ENCODE measurements at places on chromosomes 12 and 14. TPM values are rescaled to one million over a fixed set of nuclear protein-coding genes. Genes with fewer than 3 reads are reported as not detected.

Gene TRAF3
- total RNA-seq: 62.0 TPM

Gene PRH2
- not detected for total RNA-seq

Gene ANP32D
- not detected for total RNA-seq

- H3K4me1 ChIP-seq: peaks cover 69% of the 10 kb centered on the region
- H3K27me3 ChIP-seq: no peaks in the 10 kb centered on the region
- H3K36me3 ChIP-seq: no peaks in the 10 kb centered on the region
- H3K27ac ChIP-seq: peak overlapping the region; percentile 86
- DNase-seq: no peak
- no peak overlapping the region for H3K4me3 ChIP-seq
Observed at GRCh38 chr12:110284597-110284996, 3.5 kb downstream of the ATP2A2 start.

DNA sequence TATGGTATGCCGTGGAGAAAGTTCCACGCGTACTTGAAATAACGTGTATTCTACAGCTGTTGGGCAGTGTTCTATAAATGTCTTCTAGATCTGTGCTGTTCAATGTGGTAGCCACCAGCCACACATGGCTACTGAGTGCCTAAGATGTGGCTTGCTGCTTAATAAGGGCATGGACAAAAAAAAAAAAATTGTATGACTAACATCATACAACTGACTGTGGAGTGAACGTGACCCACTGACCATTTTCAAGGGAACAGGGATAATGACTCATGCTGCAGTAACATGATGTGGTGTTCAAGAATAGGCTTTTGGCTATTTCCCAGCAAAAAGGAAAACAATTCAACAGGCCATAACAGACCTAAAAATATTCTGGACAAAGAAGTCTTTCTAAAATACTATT, 13.0 kb downstream of the ATG14 start:
- H3K36me3 ChIP-seq: no peaks in the 10 kb centered on the region
- no peak for DNase-seq
- no peak overlapping the region for H3K27ac ChIP-seq
- H3K4me1 ChIP-seq: no peaks in the 10 kb centered on the region
- H3K4me3 ChIP-seq: no peak overlapping the region
- H3K27me3 ChIP-seq: no peaks in the 10 kb centered on the region

- H3K4me3 ChIP-seq: no peak overlapping the region
- H3K4me1 ChIP-seq: no peaks in the 10 kb centered on the region
- no peak for DNase-seq
- H3K36me3 ChIP-seq: no peaks in the 10 kb centered on the region
- no peaks in the 10 kb centered on the region for H3K27me3 ChIP-seq
Observed at GRCh38 chr12:115710104-115710564, 567.4 kb downstream of the MED13L start.

DNA sequence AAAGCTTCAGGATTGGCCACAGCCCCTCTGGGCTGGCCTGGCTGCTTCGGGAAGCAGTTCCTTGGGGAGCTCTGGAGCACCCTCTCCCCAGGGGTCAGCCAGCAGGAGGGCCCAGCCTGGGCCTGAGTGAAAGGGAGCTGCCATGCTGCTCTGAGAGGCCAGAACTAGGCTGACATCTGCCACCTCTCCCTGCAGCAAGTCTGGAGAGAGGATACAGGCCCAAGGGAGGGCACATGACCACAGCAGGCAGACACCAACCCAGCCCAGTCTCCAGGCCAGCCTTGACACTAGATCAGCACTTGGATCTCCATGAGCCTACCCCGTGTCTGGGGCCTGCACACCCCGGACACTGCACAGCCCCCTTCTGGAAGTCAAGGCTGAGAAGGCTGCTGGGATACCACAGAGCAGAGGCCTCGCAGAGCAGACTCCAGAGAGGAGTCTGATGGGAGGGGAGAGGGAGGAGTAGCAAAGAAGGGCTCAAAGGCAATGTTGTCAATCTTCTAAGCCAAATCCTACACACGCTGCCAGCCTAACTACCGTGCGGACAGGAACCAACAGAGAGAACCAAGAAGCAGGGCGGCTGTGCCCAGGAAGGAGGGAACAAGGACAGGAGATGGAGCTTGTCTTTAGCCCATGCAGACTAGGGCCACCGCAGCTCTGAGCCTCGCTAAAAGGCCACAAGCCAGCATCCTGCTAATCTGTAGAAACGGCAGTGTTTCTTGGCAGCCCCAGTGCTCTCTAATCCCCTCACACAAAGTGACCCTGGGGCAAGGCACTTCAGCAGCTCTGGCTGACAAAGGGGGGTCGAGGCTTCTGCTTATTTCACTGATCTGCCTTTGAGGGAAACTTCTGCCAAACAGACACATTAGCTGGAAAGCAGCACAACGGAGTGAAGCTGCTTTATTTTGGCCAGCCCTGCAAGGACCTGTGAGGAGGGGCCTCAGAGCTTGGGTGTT, 12.9 kb downstream of the COL2A1 start:
- no peak for DNase-seq
- no peaks in the 10 kb centered on the region for H3K36me3 ChIP-seq
- H3K4me1 ChIP-seq: peaks cover 21% of the 10 kb centered on the region

GRCh38 chr12:115001571-115002180, 317.7 kb upstream of the TBX3 start:
- no peaks in the 10 kb centered on the region for H3K36me3 ChIP-seq
- H3K4me3 ChIP-seq: no peak overlapping the region
- no peak for DNase-seq
- no peak overlapping the region for H3K27ac ChIP-seq
- H3K4me1 ChIP-seq: no peaks in the 10 kb centered on the region

- H3K4me1 ChIP-seq: no peaks in the 10 kb centered on the region
- DNase-seq: no peak
- no peaks in the 10 kb centered on the region for H3K36me3 ChIP-seq
- H3K27me3 ChIP-seq: no peaks in the 10 kb centered on the region
- H3K27ac ChIP-seq: no peak overlapping the region
- H3K4me3 ChIP-seq: no peak overlapping the region
Observed at GRCh38 chr12:38883629-38884134, 21.7 kb downstream of the CPNE8 start.

DNA sequence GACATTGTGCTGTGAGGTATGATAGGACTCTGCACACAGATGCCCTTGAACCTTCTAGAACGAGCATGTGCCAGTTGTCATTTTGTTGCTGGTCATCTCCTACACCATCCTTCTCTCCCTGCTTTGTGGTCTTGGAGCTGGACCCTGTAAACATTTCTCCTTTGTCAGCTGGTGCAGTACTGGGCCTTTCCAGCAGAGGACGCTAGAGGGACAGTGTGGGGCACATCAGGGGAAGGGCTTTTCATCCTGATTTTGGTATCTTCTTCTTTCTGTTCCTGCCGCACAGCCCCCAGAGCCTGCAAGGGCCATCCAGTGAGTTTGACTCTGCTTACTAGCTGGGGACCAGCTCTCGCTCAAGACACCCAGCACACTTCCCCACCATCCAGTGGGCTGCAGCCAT, 484.6 kb downstream of the AACS start:
- no peaks in the 10 kb centered on the region for H3K36me3 ChIP-seq
- H3K4me3 ChIP-seq: no peak overlapping the region
- no peaks in the 10 kb centered on the region for H3K4me1 ChIP-seq

- no peak overlapping the region for H3K4me3 ChIP-seq
- H3K27ac ChIP-seq: no peak overlapping the region
- no peak for DNase-seq
- H3K36me3 ChIP-seq: no peaks in the 10 kb centered on the region
- H3K27me3 ChIP-seq: no peaks in the 10 kb centered on the region
Observed at GRCh38 chr12:77514511-77514910, 316.2 kb upstream of the NAV3 start.

- H3K27me3 ChIP-seq: no peaks in the 10 kb centered on the region
- DNase-seq: no peak
Observed at GRCh38 chr12:49489720-49490119, 49.1 kb upstream of the KCNH3 start.

DNA sequence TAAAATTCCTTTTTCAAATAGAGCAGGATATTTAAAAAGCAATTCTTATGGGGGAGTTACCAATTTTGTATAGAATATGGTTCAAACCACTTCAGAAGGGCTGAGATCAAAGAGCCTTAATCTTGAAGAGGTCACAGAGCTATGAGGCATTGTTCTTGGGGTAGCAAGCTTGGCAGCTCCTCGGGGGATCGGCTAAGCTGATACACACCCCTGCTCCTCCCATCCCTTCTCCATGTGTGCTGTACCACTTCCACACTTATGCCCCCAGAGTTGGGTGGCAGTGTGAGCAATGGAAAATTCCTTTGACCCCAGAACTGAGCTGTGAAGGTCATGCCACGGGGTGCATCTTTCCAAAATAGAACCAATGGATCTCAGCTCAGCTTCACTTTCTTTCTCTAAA, 15.0 kb upstream of the TMEM30B start:
- H3K4me1 ChIP-seq: peaks cover 29% of the 10 kb centered on the region
- no peak for DNase-seq
- H3K27ac ChIP-seq: no peak overlapping the region
- no peak overlapping the region for H3K4me3 ChIP-seq

Measured in CD8-positive, alpha-beta memory T cell (primary cell).